ENCODE measurements at places on chromosomes 16 and 17.

DNA sequence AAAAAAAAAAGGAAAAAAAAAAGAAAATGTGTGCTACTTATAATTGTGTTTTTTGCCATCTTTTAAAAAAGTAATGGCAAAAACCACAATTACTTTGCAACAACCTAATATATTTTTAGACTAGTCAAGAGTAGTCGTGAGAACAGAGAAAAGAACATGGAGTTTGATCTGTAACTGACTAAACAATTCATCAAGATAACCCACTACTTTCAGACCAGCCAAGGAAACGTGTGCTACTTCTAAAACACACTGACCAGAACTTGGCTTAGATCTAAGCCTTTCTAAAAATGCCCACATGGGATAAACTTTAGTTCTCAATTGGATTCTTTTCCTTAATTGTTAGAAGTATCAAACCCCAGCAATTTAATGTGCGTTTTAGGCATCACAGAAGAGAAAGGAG lies 616 bp downstream of the PECAM1 start:
- no peak for DNase-seq

GRCh38 chr17:79989106-79989835 lies 46.4 kb downstream of the TBC1D16 start:
- DNase-seq: no peak

DNA sequence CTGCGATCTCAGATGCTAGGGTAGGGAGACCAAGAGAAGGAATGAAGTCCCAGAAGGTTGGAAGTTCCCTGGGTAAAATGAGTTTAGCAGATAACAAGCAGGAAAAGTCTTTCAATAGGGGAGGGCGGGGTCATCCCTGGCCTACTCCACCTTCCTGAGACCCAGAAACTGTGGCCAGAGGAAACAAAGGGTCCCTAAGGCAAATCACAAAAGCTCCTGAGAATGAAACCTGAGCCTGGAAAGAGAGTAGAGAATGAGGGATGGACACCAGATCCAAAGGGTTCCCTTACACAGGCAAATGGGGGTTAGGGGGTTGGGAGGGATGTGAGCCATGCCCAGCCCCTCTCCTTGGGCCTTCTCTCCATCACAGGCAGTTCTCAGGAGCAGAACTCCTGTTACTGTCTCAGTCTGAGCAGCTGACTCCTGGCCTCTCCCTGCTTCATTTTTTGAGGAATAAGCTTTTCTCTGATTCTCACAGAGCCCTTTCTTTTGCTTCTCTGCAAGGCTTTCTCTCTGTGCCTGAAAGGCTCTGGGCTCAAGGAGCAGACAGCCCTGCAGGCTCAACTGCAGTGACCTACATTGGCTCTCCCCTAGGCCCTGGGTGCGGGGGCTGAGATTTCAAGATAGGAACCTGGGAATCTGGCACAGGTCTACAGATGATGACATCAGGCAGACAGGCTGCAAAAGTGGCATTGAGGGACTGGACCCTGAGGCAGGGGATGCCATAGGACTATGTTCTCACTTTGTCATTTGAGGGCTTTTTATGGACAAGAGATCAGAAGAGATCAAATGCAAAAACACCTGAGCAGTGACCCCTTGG lies 9.8 kb upstream of the NR1D1 start:
- DNase-seq: no peak

DNA sequence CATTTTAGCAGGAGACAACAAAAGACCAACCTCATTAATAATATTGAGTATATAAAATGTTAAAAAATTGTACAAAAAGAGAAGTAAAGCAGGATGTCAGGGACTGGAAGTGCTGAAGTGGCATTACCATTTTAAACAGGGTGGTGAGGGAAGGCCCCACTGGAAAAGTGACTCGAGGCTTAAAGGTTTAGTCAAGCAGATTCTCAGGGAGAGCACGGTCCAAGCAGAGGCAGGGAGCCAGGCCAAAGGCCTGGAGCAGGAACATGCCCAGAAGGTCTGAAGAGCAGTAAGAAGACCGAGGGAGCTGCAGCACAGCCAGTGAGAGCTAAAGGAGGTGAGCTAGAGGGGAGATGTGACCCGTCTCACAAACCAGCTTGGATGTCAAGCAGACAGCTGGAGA lies 7.6 kb downstream of the XPO6 start:
- no peak for DNase-seq

DNA sequence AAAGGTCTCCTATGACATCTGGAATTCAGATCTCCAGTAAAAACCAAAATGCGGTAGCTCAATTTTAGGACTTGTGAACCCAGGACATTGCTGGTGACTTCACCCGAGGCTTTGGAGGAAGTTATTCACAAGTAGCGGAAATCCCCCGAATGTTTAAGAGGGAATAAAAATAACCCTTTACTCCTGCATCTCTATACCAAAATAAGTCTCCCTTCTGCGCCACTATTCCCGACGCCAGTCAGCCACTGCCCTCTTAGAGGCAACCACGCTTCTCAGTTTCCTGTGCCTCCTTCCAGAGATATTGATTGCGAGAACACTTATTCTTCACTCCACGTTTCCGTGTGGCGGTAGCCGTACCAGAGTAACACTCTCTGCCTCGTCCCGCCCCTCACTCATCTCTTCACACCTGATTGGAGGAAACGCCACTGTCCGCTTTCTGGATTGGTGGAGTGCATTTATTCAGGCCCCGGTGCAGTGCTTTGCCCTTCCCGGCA lies 27.4 kb downstream of the EMP2 start:
- no peak for DNase-seq

GRCh38 chr17:47713980-47714700 lies 18.9 kb upstream of the TBX21 start:
- no peak for DNase-seq

DNA sequence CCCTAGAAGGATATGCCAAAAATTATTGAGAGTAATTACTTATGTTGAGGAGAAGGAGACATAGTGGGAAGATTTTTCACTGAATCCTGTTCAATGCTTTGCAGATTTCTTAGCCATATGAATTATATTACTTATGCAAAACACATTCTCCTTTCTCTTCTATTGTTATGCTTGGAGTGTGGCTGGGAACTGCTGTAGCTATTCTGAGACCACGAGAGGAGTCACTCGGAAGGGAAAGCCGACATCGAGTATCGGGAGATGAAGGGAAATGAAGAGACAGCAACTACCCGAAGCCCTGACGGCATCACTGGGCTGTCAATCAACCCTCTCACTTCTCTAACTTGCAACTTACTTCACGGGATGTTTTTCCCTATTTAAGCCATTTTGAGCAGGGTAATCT lies 39.6 kb downstream of the STX8 start:
- DNase-seq: no peak

DNA sequence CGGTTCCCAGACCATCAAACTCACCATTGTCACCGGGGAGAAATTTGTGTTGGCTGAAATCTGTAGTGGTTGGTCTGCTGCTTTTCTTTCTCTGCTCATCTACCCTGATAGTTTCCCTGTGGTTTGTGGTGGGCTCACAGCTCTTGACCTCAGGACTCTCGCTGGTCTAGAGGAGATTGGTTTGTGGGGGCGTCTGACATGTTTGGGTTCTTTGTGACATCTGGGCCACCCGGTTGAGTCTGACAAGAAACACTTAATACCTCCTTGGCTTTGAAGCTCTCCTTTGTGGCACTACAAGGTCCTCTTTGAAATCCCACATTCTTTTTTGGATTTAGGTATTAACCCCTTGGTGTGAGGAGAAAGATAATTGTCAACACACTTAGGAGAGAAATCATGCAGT lies 662.0 kb downstream of the WWOX start:
- no peak for DNase-seq

All from HS-5 (cell line).